ENCODE measurements at places on chromosomes 1 and 21.

DNA sequence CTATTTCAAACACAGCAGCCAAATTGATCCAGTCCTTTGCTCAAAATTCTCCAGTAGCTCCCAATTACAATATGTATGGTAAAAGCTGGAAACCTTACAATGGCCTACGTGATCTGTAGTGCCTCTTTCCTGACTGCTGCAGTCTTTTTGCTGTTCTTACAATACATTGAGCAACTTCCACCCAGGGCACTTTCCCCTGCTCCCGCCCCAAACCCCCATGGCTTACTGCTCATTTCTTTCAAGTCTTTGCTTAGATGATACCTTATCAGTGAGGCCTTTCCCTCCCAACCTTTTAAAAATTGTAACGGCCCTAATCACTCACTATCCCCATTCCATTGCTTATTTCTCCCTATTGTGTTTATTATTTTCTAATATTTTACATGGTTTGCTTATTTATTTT lies 43.9 kb upstream of the APOBEC4 start:
- no peak for DNase-seq

- no peak for DNase-seq
Measured at GRCh38 chr1:13607002-13607401, 23.4 kb downstream of the PDPN start.

DNA sequence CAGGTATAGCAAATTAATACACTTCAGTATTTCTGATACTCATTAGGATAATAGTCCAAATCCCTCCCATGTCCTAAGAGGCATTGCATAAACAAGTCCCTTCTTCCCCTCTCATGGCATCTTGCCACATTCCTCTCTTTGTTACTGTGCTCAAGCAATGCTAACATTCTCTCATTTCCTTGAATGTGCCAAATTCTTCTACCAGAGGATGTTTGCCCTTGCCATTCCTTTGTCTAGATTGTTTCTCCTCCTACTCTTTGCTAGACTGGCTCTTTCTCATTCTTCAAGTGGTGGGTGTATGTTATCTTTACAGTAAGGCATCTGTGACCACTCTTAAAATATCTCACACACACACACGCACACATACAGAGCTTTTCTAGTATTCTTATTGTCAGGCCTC lies 621.0 kb upstream of the CXADR start:
- DNase-seq = no peak

DNA sequence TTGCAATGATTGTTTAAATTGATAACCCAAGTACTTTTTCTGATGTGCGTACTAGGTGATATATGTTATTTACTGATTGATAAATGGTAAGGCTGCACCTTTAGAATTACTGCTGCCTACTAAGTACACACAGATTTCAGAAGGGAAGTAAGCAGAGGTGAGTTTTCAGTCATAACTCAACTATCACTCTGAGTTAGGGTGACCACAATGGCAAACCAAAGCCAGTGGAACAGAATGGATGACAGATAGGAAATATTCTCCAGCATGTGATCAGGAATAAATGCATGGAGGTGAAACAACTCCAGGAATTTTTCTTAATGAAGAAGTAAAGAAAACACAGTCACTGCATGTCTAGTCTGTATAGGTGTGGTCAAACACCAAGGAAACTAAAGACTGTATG lies 7.5 kb upstream of the KCNJ15 start:
- DNase-seq = no peak

GRCh38 chr1:231982871-231983587 lies 356.4 kb downstream of the DISC1 start:
- no peak for DNase-seq

DNA sequence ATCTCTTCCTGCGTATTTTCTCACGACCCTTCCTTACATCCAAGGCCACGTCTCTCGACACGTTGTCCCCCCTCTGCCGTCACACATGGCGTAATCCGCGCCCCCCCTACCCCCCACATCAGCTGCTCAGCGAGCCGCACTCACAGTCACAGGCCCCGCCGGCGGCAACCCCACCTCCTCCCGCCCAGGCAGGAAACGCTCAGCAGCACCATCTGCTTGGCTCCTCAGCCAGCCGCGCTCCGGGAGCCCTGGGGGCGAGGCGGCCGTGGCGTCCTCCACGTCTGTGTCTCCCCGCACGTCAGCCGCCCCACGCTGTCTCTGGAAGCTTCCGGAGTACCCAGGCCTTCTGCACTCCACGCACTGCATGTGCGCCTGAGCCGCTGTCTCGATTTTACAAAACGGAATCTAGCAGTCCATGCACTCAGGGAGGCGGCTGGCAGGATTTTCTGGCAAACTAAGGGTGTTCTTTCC lies 64.6 kb downstream of the SIK1 start:
- peak; percentile 84 for DNase-seq

- no peak for DNase-seq
Measured at GRCh38 chr1:81412954-81413353, 387.8 kb upstream of the ADGRL2 start.

DNA sequence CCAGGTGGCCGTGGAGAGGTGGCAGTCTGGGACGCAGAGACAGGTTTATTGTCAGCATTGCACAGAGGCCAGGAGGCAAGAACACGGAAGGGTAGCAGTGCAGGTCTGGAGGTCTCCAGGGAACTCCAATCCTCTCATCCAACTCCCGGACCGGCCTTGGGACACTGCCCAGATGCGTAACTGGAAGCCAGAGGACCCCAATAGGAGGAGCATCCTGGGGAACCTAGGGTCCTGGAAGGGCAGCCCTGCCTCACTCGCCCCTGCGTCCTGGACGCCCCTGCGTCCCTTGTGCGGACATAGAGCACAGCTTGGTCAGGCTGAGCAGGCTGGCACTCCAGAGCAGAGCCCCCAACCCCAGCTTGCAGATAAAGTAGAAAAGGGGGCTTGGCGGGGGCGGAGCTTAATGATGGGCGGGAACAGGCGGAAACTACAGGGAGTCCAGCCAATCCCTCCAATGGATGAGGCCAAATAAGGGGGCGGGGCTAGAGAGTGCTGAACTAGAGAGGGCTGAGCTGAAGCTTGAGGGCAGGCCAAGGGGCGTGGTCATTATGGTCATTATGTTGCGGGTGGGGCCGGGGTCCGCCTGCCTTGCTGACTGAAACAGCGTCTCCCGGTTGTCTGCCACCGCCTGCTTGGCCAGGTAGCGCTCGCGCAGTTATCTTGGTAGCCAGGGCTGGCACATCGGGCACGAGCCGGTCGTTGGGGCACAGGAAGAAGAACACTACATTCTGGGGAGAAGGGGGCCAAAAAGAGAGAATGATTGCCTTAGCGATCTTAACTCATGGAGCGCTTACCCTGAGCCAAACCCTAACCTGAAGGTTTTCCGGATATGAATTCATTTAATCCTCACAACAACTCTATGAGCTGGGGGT lies 3.7 kb upstream of the ARHGEF19 start:
- DNase-seq = no peak

GRCh38 chr21:45209685-45210284 lies 77.9 kb downstream of the POFUT2 start:
- no peak for DNase-seq

DNA sequence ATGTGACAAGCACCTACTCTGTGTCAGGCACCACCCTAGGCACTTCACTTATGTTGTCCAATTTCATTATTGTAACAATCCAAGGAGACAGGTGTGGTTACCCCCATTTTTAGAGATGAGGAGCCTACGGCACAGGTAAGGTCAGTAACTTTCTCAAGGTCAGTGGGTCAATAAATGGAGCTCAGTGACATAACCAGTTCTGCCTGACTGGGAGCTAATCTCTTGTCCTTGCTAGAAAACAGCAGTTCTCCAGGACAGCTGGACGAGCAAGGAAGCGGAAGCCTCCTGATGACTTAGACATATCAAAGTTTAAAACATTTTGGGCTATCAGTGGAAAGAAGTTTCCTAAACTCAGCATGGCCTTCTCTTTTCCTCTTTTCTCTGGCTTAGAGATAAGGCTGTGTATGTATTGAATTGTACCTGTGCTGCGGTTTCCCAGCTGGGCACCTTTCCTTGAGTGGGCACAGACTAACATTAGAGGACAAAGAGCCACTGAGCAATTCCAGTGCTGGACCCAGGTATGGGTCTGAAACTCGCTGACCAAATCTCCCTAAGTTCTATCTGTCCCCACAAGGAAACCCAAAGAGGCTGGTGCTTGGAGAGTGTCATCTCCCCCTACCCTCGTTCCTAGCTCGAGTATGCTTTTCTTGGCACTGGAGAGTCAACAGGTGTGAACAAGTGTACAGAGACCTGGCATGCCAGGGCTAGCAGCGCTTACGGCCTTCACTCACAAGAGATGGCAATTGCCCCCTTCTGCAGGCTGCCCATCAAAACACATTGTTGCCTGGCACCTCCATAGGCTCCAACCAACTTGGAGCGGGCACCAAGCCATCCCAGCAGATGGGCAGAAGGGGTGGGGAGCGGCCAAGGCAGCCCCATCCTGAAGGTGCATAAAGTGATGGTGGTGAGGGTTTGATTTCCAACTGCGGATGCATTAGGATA lies 456.1 kb upstream of the PROX1 start:
- DNase-seq = no peak

GRCh38 chr1:58968360-58968952 lies 184.6 kb upstream of the JUN start:
- DNase-seq = no peak

DNA sequence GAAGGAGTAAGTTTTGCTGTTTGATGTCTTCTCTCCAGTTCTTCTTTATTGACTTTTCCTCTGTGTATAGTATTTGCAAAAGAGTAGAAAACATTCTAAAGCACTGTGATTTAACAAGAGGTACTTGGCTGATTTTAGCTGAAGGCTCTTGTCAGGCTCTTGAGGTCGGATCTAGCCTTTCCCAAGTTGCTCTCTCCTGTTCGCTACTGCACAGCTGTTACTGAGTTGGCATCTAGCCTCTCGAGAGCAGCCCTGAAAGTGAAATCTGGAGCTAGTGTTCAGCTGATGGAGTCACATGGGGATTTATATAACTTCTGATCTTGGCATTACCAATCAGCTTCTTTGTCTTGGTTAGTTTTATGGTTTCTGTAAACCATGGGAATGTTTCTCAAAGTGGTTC lies 193.1 kb downstream of the RYR2 start:
- DNase-seq = no peak

DNA sequence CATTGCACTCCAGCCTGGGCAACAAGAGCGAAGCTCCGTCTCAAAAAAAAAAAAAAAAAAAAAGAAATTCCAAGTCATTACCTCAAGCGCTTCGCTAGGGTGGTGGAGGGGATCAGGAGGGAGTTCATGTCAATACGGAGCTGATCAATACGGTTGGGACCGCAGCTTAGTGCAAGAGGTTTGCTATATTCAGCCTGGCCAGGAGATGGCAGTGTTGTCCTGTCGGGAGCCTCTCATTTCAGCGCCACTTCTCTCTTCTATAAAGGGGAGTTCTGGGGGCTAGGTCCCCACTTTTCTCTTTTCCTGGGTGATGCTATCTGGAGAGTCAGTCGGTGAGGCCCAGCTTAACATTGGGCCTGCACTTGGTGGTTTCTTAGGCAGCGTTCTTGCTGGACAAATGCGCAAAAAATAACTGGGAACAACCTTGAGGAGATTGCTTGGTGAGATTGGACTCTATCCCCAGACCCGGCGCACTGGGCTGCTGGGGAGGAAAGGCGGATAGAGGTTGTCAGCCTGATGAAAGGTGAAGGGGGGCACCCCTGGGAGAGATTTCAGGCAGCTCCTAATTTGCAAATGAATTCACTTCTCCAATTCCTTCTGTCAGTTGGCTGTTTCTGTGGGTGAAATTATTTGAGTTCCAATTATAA lies 40.4 kb downstream of the KIAA0040 start:
- DNase-seq = no peak

DNA sequence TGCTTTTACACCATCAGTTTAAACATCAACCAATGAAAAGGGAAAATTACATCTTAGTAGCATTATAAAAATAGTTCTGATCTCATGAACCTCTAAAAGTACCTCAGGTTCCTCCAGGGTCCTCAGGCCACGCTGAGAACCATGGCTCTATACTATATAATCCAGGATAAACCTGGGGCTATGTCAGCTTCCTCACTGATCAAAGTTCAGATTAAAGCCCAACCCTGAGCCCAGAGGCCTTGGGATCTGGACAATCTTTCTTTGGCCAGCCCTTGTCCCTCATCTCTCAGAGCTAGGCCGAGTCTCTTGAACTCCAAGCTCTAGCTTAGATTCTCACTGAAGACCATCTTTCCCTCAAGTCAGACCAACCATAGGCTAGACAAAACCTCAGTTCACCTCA lies 168.3 kb downstream of the PLPP3 start:
- no peak for DNase-seq

DNA sequence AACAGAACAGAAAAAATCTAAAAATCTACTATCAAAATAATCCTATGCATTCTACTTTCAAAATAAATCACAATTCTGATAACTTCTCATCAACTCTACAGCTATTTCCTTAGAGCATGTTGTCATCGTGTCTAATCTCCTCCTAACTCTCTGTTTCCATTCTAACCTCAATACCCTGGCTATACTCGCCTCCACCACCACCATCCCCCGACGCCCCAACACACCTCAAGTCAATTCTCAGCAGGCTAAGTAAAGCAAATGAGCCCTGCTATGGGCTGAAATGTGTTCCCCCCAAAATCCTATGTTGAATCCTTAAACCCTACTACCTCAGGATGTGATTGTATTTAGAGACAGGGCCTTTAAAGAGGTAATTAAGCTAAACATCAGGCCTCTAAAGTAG lies 34.6 kb downstream of the NRDC start:
- no peak for DNase-seq

DNA sequence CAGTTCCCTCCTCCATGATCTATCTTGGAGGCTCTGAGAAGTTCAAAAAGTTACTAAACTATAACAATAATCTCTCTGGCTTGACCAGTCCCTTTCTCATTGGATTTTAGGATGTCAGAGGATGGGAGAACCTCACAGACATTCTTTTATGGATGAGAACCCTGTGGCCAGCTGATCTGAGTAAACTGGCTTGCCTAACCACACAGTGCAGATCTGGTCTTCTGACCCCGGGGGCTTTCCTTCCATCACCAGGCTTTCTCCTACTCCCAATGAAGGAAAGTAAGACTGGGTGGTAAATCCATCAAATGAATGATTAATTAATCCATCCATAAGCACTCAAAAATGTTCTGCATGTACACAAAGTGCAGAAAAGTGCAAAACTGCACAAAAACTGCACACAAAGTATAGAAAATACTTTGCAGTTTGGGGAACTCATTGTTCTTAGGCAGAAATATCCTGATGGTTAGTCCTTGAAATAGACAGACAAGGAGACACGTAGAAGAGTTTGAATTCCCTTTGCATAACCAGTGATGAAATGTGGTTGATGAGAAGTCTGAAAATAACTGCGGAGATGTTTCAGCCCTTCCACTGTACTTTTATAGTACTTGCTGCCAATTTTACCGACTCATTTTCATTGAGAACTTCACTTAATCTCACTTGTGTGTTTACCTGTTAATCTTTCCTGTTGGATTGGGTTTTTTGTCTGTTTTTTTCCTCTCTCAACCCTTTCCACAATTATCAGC lies 2.5 kb upstream of the F3 start:
- no peak for DNase-seq

- no peak for DNase-seq
Measured at GRCh38 chr1:198776602-198777029, 137.8 kb downstream of the PTPRC start.

GRCh38 chr21:25509862-25510261 lies 97.4 kb downstream of the MRPL39 start:
- DNase-seq = no peak

All from activated gamma-delta T cell (primary cell).